ENCODE measurements at places on chromosomes 3 and 15. TPM values are rescaled to one million over a fixed set of nuclear protein-coding genes. Genes with fewer than 3 reads are reported as not detected.

Gene MME
- 962 TPM for total RNA-seq

Gene IL5RA
- total RNA-seq = 3.9 TPM

Gene VIPR1
- 4.1 TPM for total RNA-seq

Gene APH1B
- 28.9 TPM for total RNA-seq

Gene GOLGA6D
- 1.9 TPM for total RNA-seq

Gene SEMA6D
- total RNA-seq = 17.1 TPM

Gene RBPMS2
- 7.0 TPM for total RNA-seq

Gene TICRR
- 1.2 TPM for total RNA-seq

Gene PRICKLE2
- 56.1 TPM for total RNA-seq

Gene ALPK3
- total RNA-seq = 7.9 TPM

Gene FRMD5
- 5.8 TPM for total RNA-seq

Gene UCN2
- total RNA-seq = 1.9 TPM

Gene ZNF385D
- 16.6 TPM for total RNA-seq

Gene HIGD2B
- not detected for total RNA-seq

Gene THBS1
- 1,162 TPM for total RNA-seq

Gene FBXO40
- 2.2 TPM for total RNA-seq

Gene CALML4
- total RNA-seq = 13.0 TPM

Gene RYR3
- 11.6 TPM for total RNA-seq

Gene PATL2
- total RNA-seq = 0.72 TPM

Gene RBM6
- 49.8 TPM for total RNA-seq

Gene CEP19
- 7.2 TPM for total RNA-seq

Gene WDR93
- total RNA-seq = 1.7 TPM

Gene GOLGA6A
- total RNA-seq = 2.6 TPM

Gene ACP3
- total RNA-seq = 8.4 TPM

Gene CHRFAM7A
- total RNA-seq = 0.48 TPM

Gene RNF111
- 19.7 TPM for total RNA-seq

Gene NAALADL2
- total RNA-seq = 62.6 TPM

Gene PPARG
- total RNA-seq = 2.9 TPM

Gene ARGFX
- total RNA-seq = 16.1 TPM

Gene C2CD4B
- total RNA-seq = not detected

Gene IL12A
- 0.72 TPM for total RNA-seq

Gene NR2E3
- total RNA-seq = not detected
